ENCODE measurements at places on chromosomes 5 and 9.

GRCh38 chr9:29838491-29839020, 2265.3 kb upstream of the C9orf72 start:
- no peak for DNase-seq

- no peak for DNase-seq
Measured at GRCh38 chr9:98778711-98779530, 17.4 kb downstream of the ANKS6 start.

DNA sequence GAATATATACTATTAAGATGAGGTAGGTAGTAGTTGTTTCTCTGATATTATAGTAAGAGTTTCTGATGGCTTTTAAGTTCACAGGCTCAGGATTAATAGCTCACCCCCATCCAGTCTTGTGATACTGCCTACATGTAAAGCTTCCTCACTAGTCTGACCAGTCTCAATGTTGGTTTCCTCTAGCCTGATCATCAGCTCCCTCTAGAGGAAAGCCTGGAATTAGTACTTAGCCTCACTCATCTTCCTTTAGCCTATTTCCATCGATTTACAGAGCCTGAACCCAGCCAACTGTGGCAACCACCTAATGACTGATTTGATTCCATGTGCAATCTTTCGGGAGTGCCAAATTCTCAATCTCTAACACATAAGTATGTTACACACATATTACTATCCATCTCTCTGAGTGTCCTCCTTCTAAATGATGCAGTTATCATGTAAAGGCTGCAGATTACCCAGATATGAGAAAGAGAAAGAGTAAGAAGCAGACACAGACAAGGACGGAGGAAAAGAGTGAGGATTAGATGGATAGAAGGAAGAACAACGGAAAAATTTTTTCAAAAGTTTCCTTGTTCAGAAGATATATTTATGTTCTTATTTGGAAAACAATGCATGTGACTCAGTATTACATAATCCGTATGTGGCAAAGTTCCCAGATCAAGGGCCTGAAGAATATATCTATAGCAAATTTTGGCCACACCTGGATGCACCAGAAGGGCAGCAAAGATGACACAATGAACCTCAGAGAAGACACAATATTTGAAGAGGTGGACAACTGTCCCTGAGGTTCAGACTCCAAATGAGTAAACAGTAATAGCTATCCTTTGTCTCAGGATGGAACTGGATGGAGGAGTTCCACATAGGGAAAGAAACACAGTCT, 333.7 kb downstream of the ELAVL2 start:
- no peak for DNase-seq

DNA sequence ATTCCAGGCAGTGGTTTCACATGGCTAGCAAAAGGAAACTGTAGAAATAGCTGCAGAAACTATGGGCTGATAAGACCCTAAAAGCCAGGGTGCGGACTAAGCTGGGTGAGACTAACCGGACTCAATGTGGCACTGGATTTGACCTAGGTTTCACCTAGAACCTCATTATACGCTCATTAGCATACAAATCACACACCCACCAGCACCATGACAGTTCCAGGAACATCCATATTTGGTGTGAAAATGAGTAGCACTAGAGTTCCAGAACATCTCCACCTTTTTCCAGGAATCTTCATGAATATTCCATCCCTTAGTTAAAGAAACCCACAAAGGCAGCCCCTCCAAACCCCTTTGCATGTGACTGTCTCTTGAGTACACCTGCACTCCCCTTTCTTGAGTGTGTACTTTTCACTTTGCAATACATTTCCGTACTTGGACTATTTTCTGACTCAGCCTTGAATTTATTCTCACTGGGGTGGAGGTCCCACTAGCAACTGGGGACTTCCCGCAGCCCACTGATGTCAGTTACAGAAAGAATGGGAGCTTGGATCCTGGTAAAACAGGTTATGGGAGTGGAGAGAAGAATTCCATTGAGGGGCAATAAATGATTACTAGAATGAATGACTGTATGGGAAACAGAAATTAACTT, 58.0 kb upstream of the SPATA31C2 start:
- no peak for DNase-seq

DNA sequence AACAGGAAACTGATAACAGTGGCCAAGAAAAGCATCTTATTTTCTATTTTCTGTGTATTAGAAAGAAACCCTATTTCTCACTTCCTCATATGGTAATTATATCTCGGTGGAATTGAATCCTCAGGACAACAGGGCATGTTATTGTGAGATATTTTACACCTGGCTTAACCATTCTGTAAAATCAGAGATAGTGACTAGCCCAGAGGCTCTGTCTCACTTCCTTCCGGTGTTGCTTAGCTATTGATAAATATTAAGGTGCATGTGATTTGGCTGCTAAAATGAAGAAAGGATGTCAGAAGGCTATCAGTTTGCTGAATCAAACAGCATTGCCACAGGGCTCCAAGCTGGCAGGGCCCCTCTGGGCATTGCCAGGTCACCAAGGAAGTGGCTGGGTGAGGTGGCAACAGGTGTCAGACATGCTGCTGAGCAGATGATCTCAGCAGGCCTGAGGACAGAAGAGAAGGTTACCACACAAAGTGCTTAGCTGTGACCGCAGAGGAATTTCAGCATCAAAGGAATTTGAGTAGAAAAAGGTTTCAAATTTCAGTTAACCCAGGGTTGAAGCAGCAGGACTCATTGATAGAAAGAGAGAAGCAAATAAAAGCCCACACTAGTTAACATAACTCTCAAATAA, 330.7 kb downstream of the PDE4D start:
- no peak for DNase-seq

GRCh38 chr5:84411832-84412605, 27.3 kb upstream of the EDIL3 start:
- DNase-seq, result no peak

- no peak for DNase-seq
Measured at GRCh38 chr9:130315446-130316226, 50.1 kb downstream of the HMCN2 start.
